ENCODE measurements at places on chromosomes 12 and 14. TPM values are rescaled to one million over a fixed set of nuclear protein-coding genes. Genes with fewer than 3 reads are reported as not detected.

Gene NEUROD4
- not detected for polyA plus RNA-seq

Gene AQP6
- 0.06 TPM for polyA plus RNA-seq

Gene VSX2
- polyA plus RNA-seq: not detected

Gene KRT79
- polyA plus RNA-seq: 0.26 TPM

Gene IRAK3
- polyA plus RNA-seq: 17.0 TPM

Gene ARHGAP9
- polyA plus RNA-seq: 2.6 TPM

Gene C3AR1
- polyA plus RNA-seq: 14.5 TPM
